C1 segment of cervical spinal cord (tissue), 14 donors: ENCODE measurements at places on chromosomes 12 and 14.

DNA sequence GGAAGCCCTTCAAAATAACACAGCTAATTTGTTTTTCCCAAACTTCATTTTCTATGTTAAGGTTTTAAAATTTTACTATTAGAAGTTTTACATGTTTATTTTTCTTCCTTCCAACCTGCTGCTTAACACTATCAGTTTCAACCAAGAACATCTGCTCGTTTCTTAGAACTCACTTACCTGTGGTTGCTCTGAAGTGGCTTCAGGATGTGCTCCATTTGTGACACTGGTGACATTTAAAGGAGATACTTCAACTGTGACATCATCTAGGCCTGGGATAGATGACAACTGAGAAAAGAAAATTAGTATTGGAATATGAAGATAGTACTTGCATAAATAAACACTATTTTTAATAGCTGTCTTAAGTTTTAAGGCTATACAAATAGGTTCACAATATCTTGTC is 17.9 kb downstream of the WASHC3 start:
- no peak for DNase-seq

DNA sequence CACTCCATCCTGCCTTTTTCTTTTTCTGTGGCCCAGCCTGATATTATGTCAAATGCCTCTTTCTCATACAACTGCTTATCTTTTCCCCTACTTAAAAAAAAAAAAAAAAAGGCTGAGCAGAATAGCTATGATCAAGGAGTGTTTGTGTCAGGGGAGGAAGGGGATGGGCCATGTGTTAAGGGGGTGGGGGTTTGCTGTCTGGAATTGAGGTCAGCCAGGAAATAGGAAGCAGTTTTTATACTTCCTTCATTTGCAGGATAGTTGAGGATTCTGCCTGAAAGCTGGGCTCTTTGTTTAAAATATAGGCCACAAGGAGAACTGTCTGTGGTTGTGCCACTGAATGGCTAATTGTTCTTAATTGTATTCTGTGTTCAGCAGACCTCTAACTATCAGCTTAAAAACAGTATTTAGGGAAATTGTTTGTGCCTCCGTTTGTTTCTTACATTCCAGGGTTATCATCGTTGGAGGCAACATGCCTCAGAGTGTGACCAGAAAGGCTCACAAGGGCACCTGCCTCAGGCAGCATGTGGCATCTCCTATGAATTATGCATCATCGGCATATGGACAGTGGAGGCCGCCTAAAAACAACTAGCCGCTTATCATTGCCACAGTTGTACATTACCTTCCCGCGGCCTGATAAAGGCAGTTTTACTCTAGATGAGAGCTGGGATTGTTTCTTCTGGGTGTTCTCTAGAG is 96.0 kb downstream of the SRGAP1 start:
- DNase-seq = no peak

- no peak for DNase-seq
Observed at GRCh38 chr12:71888521-71888920, 49.0 kb downstream of the TBC1D15 start.

- no peak for DNase-seq
Observed at GRCh38 chr12:115313929-115314328, 630.0 kb upstream of the TBX3 start.

DNA sequence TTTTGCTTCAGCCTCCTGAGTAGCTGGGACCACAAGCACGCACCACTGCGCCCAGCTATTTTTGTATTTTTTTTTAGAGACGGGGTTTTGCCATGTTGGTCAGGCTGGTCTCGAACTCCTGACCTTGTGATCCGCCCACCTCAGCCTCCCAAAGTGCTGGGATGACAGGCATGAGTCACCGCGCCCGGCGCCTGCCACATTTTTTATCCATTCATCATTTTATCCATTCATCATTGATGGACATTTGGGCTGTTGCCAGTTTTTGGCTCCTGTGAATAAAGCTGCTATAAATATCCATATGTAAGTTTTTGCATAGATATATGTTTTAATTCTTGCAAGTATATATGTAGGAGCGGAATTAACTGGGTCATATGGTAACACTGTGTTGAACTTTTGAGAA is 79.5 kb downstream of the DAAM1 start:
- no peak for DNase-seq

DNA sequence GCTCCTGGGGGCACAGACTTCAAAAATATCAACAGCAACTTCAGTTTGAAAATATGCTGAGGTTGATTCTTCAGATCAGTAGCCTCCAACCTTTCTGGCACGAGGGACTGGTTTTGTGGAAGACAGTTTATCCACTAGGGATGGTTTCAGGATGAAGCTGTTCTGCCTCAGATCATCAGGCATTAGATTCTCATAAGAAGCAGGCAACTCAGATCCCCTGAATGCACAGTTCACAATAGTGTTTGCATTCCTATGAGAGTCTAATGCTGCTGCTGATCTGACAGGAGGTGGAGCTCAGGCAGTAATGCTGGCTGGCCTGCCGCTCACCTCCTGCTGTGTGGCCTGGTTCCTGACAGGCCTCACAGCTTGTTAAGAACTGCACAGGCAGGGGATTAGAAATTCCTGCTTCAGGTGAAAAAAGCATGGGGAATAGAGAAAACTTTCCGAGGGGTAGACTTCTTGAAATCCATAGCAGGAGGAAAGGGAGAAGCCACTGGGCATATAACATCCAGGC is 12.8 kb downstream of the EPYC start:
- DNase-seq = no peak

GRCh38 chr14:24360281-24360680 is 7.7 kb upstream of the NFATC4 start:
- no peak for DNase-seq

- no peak for DNase-seq
Observed at GRCh38 chr12:111488271-111488670, 82.5 kb downstream of the SH2B3 start.

- DNase-seq = no peak
Observed at GRCh38 chr12:57105011-57105753, 6.0 kb downstream of the STAT6 start.

- DNase-seq = no peak
Observed at GRCh38 chr12:54012631-54013409, 4.0 kb downstream of the HOXC8 start.

DNA sequence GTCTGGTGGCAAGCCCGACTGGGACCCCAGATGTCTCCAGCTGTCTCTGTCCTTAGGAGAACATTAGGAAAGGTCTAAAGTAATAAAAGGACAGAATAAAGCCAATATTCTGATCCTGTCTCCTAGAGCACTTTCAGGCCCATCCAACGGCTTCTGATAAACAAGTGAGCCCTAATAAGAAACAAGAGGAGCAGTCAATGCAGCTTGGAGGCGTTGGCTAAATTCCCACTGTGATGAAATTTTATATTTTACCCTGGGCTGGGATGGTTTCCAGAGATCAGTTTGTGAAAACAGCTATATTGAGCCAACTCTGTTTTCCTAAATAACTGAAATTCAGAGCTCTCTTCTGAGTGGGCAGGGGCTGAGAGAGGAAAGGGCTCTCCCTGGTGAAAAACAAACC is 55.5 kb upstream of the SRRM4 start:
- no peak for DNase-seq

- no peak for DNase-seq
Observed at GRCh38 chr14:69299286-69300035, 39.5 kb downstream of the GALNT16 start.

DNA sequence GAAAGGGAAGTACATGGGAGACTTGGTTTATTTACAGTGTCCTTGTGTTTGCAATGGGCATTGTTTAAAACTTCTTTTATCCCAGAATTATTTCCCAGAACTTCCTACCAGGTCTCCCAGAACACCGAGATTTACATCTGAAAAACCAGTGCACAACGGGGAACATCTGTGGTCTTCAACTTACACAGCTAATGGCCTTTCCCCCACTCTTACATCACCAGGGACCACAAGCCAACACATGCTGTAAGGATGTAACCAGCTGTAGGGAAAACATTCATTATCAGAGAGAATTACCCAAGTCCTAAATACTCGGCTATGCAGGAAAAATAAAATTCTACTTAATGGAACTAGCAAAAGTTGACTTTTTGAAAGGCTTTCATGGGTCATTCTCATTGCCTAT is 267.6 kb downstream of the DUSP6 start:
- no peak for DNase-seq

DNA sequence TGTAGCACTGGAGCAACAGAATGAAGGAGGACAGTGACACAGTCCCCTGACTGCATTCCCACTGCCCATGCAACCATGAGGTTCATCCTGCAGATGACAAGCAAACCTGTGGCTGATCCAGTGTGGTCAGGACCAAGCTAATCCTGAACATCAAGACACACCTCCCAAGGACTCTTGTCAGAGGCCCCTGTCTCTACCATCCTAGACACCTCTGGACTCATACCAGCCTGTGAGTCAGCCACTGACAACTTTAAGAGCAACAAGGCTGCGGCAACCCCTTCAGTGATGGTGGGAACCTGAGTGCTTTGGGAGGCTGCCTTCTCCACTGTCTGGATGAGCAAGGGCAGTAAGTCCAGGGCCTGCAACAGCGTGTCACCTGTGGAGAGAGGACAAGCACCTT is 24.6 kb downstream of the GCN1 start:
- no peak for DNase-seq

- DNase-seq = no peak
Observed at GRCh38 chr12:62629413-62629812, 162.8 kb downstream of the MON2 start.

DNA sequence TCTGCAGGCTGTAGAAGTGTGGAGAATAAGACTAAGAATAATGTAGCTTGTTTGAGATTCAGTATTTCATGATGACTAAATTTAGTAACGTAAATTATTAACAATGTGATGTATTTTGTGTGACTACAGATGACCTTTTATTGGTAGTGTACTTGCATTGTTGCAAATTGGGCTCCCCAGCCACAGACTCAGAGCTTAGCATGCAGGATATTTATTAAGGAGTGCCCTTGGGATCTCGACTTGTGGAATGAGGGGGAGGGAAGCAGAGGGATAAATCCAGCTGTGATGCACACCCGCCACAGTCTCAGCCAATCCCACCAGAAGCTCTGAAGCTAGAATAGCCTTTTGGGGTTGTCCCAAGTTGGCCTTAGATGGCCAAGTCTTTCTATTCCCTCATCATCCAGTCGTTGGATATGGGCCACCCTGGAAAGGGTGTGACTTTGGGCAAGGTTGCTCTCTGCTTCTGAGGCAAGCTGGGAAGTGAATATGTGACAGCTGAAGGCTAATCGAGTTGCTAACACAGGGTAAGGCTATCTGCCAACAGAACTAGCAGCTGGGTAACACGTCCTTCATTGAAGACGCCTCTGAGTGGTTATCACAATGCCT is 42.1 kb upstream of the USP44 start:
- no peak for DNase-seq

GRCh38 chr12:3833670-3834310 is 39.4 kb downstream of the PARP11 start:
- DNase-seq = no peak

DNA sequence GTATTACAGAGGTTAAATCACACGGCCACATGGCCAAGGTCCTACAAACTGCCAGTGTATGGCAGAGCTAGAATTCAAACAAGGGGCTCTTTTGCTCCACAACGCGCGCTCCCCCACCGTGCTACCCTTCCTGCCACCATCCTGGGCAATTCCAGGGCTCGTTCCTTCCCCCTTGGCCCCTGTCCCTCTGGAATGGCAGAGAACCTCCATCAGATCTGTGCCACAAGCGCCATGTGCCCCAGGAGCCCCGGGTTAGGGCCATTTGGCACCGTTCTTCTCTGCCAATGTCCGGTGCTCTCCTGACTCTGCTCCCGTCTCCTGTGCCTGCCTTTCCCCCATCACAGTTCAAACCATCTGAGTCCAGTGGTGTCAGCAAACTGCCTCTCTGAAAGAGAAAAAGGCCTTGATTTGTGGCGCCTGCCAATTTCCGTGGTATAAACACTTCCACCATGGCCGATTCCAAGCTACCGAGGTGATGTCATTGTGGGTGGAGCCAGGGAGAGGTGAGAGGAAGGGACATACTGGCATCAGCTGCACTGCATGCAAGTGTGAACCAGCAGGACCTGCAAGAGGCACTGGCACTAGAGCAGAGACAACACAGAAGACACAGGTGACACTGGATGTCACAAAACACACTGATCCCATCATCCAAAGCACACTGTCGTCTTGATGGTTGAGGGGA is 163.1 kb downstream of the CALM1 start:
- DNase-seq = no peak

DNA sequence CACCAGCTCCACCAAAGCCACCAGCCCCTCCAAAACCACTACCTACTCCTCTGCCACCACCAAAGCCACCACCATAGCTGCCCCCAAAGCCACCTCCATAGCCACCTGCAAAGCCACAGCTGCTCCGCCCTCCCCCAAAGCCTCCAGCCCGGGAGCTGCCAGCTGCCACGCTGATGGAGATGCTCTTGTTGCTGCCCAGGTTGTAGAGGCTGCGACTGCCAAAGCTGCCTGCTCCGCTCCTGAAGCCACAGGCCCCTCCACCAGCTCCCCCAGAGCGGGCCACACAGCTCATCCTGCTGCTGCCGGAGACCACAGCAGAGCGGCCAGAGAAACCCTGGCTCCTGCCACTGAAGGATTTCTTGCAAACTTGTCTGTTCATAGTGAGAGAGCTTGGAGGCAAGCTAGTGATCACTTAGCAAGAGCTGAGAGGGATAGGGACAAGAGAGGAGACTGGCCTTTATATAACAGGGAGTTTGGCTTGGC is at the start of gene KRT76:
Gene KRT76 (minus strand): TSS at position 433 of the 483 bp plus-strand sequence. CDS start 54 bp downstream, at position 379.
- no peak for DNase-seq

GRCh38 chr14:55410876-55411275 is 754 bp downstream of the ATG14 start:
- no peak for DNase-seq

- no peak for DNase-seq
Observed at GRCh38 chr12:6547987-6548386, 7.9 kb downstream of the IFFO1 start.

DNA sequence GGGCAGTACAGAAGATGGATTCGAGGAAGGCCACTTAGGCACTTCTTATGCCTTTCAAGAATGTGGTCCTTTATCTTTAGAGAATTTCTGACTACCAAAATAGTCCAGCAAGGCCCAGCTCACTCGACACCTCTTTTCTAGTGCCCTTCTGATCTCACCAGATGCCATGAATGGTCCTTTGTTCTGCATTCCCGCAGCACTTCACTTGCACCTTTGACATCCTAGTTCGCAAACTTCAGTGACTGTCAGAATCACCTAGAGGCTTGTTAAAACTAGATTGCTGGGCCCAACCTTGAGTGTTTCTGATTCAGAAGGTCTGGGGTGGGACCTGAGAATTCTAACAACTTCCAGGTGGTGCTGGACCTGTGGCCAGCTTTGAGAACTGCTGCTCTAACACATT is 56.7 kb downstream of the PKP2 start:
- no peak for DNase-seq

DNA sequence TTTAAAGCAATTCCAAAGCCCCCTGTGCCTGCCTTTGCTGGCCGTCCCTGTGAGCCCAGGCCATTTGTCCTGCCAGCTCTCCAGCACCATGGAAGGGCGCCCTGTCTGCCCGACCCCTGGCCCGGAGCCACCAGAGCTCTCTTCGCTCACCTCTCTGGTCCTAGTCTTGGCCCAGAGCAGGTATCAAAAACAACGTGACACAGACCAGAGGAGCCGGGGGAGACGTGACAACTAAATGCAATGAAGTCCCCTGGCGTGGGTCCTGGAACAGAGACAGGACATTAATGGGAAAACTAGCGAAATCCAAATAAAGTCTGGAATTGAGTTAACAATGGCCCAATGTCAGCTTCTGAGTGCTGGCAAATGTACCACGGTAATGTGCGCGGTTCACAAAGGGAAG is 83.2 kb upstream of the DIO3 start:
- no peak for DNase-seq

- no peak for DNase-seq
Observed at GRCh38 chr12:70443062-70443673, 77.1 kb downstream of the KCNMB4 start.

- no peak for DNase-seq
Observed at GRCh38 chr14:21846227-21846885, 172.7 kb upstream of the OR4E1 start.

- DNase-seq = no peak
Observed at GRCh38 chr14:65840118-65840751, 427.7 kb downstream of the FUT8 start.
